Activated T-cell treated with anti-CD3 and anti-CD28 coated beads, Interleukin-2, amount 50 U/mL, for 72 hours (primary cell): ENCODE measurements at places on chromosomes 12 and 14.

GRCh38 chr12:5956987-5957386, 11.9 kb upstream of the ANO2 start:
- no peak for DNase-seq

- no peak for DNase-seq
Measured at GRCh38 chr14:35963209-35963608, 137.1 kb downstream of the BRMS1L start.

GRCh38 chr12:532908-533565, 73.3 kb downstream of the B4GALNT3 start:
- DNase-seq = no peak

DNA sequence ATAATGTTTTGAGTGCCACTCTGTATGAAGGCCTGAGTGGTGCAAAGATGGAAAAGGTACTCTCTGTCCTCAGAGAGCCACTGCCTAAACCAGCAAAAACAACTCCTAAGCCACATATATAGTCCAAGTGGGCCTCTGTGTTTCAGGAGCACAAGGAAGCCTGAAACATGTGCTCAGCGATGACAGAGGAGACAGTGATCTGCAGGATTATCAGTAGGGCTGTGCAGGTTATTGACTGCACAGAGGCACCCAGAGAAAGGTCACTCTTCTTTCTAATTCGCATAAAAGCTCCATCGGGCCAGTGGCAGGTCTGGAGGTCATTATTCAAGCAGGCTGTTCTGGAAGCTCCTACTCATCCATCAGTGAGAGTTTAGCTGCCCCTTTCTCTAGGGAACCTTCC, 361.9 kb downstream of the BCL11B start:
- no peak for DNase-seq
